ENCODE measurements at places on chromosomes 2 and 18. TPM values are rescaled to one million over a fixed set of nuclear protein-coding genes. Genes with fewer than 3 reads are reported as not detected.

DNA sequence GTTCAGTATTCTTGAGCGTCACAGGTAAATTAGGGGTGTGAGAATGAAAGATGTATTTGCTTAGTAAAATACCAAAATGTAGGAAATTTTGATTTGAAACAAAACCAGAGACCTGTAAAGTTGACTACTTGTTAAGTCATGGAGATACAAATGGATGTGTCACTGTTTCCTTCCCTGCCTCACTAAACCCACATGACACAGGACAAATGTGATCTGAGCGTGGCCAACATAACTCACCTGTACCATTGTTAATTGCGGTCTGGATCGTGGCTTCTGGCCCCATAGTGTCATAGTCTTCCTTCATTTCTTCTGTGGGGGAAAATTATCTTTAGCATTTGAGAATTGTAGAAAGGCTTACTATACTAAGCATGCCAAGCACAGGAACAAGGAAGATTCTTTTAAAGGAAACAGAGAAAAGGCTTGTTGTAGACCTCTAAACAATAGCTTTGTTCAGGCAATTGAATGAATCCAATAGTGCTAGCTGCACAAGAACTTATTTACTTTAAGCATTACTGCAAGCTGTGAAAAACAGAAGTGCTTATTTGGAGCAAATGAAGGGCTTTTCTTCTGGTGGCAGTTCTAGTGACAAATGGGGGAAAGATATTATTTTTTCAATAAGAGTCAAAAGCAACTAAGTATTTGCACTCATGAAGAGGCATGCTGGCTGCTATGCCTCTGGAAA is 95.2 kb downstream of the ZEB2 start:
- H3K4me1 ChIP-seq = peaks cover 32% of the 10 kb centered on the region
- DNase-seq = no peak
- H3K27me3 ChIP-seq = no peaks in the 10 kb centered on the region
- no peak overlapping the region for H3K4me3 ChIP-seq
- H3K27ac ChIP-seq = peak overlapping the region; percentile 63

- H3K27ac ChIP-seq = no peak overlapping the region
- H3K36me3 ChIP-seq = no peaks in the 10 kb centered on the region
These were observed 299.3 kb upstream of the GYPC start for GRCh38 chr2:126356631-126357030.

DNA sequence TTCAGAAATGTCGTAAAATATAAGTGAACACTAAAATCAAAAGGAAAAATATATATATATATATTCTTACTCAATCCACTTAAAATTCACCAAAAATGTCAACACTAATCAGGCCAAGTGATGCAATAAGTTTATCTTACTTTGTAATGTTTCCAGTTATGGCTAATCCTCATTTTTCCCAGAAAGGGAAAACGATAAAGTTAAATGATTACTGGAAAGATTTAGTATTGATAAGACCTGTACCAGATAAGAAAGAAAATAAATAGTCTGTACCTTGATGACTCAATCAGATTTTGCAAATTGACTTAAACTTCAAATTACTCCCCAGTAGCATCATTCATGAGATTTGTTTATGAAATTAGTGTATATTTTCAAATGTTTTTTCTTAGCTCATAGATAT is 407.0 kb downstream of the LRP1B start:
- DNase-seq = no peak
- H3K27ac ChIP-seq = no peak overlapping the region
- H3K4me1 ChIP-seq = no peaks in the 10 kb centered on the region
- no peak overlapping the region for H3K4me3 ChIP-seq

Gene ADRA2B
- total RNA-seq = 1.4 TPM

Gene IL36RN
- total RNA-seq = not detected

Gene TSPYL6
- not detected for total RNA-seq
